ENCODE measurements at places on chromosomes 16 and 17. TPM values are rescaled to one million over a fixed set of nuclear protein-coding genes. Genes with fewer than 3 reads are reported as not detected.

Gene BOLA2B
- 246 TPM for total RNA-seq

Gene MMP2
- total RNA-seq: 206 TPM

Gene ZNF764
- total RNA-seq: 13.4 TPM

Gene KCNJ12
- total RNA-seq: 1.8 TPM

Gene HLF
- 29.8 TPM for total RNA-seq

Gene ACAP1
- total RNA-seq: 14.7 TPM

Gene CENPT
- total RNA-seq: 72.8 TPM

Gene KRTAP9-8
- total RNA-seq: not detected

Gene CLDN6
- total RNA-seq: not detected

Gene KCNJ2
- total RNA-seq: 4.3 TPM

Gene YBX2
- total RNA-seq: not detected

Gene TAT
- not detected for total RNA-seq

Gene PMP22
- 168 TPM for total RNA-seq

DNA sequence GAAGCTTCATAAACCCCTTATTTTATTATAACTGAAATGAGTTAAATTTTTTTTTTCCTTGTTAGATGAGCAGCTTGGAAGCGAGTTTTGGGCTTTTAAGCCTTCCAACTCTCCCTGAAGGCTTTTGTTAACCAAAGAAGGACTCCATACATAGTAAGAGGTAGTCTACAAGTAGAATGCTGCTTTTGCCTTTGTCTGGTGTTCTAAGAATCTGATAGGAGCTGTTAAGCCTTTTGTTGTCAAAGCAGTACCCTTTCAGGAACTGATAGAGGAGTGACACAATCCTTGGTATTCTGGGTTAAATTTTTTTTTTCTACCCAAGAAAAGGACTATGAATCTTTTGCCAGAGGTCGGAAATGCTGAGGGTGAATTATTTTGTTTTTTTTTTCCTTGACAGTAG, 26.1 kb downstream of the MAP2K4 start:
- DNase-seq: no peak

DNA sequence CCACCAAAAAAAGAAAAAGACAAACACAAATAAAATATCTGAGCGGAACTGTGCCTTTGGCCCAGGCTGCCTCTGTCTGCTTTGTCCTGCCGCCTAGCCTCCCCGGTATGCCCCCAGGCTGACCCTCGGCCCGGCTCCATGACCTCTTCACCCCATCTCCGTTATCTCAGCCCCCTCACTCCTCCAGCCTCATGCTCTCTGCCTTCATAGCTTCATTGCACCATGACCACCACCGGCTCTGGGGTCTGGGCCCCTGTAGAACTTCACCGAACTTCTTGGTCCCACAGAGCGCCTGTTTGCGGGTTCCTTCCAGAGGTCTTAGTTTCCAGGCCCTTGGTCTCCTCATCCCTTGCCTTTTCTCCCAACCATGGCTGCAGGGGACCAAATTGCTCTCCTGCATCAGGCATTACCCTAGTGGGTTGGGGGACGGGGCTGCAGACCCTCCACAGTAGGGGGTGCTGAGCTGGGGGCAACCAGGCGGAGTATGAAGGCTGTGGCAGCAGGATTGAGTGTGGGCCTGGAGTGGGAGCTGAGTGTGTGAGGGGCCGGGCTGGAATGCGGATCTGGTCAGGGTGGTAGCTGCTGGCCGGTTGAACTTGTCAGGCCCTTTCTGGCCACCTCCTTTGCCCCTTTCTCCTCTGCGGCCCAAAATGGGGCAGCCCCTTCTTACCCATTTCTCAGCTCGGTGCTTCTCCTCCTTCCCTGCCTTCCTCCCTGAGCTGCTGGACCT, 6.9 kb downstream of the HIRIP3 start:
- DNase-seq: no peak

DNA sequence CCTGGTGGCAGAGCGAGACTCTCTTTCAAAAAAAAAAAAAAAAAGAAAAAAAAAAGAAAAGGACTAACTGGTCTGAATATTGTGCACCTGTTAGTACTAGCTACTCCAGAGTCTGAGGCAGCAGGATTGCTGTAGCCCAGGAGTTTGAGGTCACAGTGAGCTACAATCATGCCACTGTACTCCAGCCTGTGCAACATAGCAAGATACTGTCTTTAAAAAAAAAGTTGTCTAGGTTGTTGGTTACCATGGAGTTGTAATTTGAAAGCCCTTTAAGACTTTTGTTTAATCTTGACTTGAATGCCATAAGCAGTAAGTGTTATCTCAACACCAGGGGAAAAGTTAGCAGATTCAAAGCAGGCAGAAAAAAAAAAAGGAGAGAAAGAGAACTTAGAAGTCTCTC, 10.9 kb upstream of the C16orf54 start:
- peak; percentile 63 for DNase-seq

DNA sequence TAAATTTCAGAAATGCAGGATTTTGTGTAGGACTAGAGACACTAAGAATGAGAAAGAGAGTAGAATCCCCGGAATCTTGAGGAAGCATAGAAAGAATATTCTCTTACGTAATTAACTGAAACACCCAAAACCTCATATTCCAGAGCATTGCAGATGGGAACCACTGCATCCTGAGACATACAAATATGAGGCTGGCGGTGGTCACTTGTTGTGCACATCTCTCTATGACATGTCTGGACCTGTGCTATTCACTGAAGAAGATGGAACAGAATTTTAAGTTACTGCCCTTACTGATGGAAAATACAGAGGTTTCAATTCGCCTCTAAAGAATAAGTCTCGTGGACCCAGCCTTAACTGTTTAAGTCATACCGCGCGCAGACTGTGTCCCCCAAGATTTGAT, 806 bp downstream of the RAD51C start:
- no peak for DNase-seq

DNA sequence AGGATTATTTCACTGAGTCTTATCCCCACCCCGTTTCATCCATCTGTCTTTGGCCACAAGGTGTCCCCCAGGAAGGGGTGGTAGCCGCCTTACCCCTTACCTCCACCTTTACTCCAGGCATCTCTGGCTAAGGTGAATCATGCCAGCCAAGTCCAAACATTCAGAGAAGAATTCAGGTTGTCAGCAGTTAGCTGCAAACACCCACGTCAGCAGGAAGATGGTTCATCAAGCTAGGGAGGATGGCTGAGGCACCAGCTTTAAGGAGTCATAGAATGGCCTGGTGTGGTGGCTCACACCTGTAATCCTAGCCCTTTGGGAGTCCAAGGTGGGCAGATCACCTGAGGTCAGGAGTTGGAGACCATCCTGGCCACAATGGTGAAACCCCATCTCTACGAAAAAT, 61.0 kb downstream of the RBFOX1 start:
- DNase-seq: no peak

DNA sequence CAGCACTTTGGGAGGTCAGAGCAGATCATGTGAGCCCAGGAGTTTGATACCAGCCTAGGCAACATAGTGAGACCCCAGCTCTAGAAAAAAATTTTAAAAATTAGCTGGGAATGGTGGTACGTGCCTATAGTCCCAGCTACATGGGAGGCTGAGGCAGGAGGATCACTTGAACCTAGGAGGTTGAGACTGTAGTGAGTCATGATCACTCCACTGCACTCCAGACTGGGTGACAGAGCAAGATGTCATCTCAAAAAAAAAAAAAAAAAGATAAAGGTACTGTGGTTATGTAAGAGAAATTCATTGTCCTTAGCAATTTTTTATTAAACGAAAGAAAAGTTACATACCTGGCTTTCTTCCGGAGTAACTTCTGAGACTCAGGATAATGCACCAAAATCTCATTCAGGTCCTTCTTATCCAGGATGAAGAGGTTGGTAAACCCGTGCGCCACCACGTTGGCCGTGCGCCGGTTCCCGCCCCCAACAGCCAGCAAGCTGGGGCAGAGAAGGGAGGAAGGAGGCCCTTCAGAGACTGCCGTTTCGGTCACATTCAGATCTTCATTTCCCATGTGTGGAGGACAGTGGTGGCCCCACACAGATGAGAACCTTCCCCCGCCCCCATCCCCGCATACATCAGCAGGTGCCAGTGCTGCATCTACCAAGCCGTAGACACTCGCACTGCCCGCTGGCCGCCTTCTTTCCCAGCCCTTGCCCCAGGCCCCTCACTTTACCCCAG, 73.7 kb downstream of the CNGB1 start:
- DNase-seq: no peak

GRCh38 chr17:50949128-50949988, 83.2 kb upstream of the TOB1 start:
- no peak for DNase-seq

GRCh38 chr17:21177854-21178600, 35.9 kb downstream of the TMEM11 start:
- no peak for DNase-seq

GRCh38 chr16:77579351-77579891, 142.9 kb upstream of the NUDT7 start:
- DNase-seq: peak; percentile 26

DNA sequence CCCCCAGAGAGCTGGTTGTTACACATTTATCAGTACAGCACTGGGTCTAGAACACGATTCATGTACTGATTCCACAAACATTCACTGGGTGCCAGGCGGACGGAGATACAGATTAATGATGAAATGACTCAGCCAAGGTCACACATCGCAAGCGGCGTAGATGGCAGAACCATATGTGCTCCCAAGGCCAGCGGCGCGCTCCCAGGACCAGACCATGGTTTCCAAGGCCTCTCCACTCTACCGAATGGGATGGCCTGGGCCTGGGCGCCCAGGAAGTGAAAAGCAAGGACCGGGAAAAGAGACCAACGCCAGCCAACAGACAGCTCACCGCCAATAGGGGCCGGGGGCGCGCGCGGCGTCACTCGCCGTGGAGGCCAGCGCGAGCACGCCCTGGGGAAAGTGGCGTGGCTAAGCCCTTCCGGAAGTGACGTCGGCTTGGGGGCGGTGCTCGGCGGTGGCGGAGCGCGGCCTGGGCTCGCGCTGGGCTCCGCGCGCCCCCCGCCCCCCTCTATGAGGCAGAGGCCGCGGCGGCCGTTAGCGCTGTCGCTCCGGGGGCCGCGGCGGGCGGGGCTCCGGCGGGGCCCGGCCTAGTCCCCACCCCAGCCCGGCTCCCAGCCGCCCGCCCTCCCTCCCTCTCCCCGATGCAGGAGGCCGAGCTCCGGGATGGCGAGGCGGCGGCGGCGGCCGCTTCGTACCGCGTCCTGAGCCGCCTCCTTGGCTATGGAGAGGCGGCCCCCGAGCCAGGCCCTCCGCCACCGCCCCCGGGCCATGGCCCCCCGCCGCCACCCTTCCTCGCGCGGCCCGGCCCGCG, at the start of gene SOCS7:
Gene SOCS7, plus strand, starts transcription at position 433 of the 811 bp plus-strand sequence. Its CDS starts 209 bp downstream, at position 642.
- peak; percentile 94 for DNase-seq

DNA sequence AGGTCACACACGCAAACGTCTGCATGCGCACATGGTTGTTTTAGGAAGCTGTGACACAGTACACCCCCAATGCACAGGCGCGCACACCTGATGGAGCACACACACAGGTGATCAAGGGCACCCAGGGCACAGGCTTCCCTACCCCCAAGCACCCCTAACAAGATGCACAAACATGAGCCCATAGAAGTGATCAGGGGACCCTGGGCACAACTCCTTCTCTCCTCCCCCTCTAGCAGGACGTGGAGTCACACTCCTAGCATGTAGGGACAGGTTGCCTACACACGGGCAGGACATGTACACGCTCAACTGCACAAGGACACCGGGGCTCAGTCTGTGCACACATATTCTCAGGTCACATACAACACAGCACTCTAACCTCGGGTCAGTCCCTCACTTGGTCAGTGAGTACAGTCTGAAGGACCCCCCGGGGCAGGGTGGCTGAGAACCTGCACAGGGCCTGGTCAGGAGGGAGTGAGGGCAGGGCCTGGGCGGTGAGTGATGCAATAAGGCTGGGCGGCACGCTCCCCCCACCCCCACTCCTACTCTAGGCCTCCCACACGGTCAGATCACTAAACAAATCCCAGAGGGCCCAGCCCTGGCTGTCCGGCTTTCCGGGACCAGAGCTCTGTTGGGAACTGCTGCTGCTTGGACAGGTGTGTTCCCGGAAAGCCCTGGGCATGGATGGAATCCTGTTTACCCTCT, 751 bp upstream of the DOC2B start:
- DNase-seq: peak; percentile 75
